ENCODE measurements at places on chromosomes 2 and 18. TPM values are rescaled to one million over a fixed set of nuclear protein-coding genes. Genes with fewer than 3 reads are reported as not detected.

- H3K4me1 ChIP-seq, result peaks cover 14% of the 10 kb centered on the region
- H3K4me3 ChIP-seq, result no peak overlapping the region
- no peak overlapping the region for H3K27ac ChIP-seq
- H3K27me3 ChIP-seq, result no peaks in the 10 kb centered on the region
- peaks cover 13% of the 10 kb centered on the region for H3K36me3 ChIP-seq
These were observed 45.9 kb downstream of the HS1BP3 start for GRCh38 chr2:20604951-20605381.

Gene KCTD1
- 18.8 TPM for total RNA-seq

GRCh38 chr2:213001297-213001910 is 150.0 kb downstream of the IKZF2 start:
- H3K27ac ChIP-seq, result no peak overlapping the region
- H3K4me1 ChIP-seq, result no peaks in the 10 kb centered on the region
- DNase-seq, result no peak
- H3K27me3 ChIP-seq, result no peaks in the 10 kb centered on the region
- H3K4me3 ChIP-seq, result no peak overlapping the region

DNA sequence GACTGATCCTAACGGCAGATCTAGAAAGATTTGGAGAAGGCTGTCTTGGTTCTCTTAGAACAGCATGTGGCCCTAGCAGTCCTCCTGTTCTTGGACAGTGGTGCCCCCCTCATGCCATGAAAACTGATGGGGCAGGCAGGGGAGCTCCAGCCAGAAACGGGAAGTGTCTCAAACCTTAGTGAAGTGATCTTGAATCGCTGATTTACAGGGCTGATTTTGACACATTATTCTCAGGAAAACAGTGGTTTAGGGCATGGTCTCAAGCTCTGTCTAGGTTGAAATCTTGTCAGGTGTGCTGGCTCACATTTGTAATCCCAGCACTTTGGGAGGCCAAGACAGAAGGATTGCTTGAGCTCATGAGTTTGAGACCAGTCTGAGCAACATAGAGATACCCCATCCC is 37.8 kb downstream of the SRSF7 start:
- H3K27ac ChIP-seq, result no peak overlapping the region
- DNase-seq, result no peak
- H3K4me3 ChIP-seq, result no peak overlapping the region
- peaks cover 4% of the 10 kb centered on the region for H3K4me1 ChIP-seq
- peaks cover 6% of the 10 kb centered on the region for H3K36me3 ChIP-seq

Gene PSMA8
- total RNA-seq, result not detected

DNA sequence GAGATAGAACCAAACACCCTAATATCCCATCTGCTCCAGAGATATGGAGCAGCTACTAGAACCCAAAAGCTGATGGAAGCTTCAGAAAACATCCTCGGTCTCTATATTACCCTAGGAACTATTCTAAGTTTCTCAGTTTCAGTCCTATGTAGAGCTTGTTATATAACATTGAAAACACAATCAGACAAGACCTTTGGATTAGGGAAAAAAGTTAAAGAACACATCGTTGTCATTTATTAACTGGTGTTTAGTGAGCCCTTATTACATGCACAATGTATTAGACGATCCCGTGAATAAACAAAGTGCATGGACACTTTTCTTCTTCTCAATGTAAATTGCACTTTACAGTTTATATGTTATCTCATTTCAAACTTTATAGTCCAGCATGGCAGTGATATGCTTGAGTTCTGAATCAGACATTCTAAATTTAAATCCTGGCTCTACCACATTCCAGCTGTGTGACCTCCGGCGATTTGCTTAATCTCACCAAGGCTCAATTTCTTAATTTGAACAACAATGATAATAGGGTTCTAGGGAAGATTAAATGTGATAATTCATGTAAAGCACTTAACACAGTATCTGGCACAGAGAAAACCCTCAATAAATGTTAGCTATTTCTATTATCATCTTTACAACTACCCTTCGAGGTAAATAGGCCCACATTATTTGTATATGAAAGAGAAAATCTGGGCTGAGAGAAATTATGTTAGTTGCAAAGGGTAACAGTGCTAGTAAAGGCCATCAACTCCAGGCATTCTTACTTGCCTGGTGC is 83.6 kb upstream of the PIK3C3 start:
- H3K4me3 ChIP-seq, result no peak overlapping the region
- H3K27ac ChIP-seq, result no peak overlapping the region
- H3K4me1 ChIP-seq, result no peaks in the 10 kb centered on the region
- H3K27me3 ChIP-seq, result no peaks in the 10 kb centered on the region

DNA sequence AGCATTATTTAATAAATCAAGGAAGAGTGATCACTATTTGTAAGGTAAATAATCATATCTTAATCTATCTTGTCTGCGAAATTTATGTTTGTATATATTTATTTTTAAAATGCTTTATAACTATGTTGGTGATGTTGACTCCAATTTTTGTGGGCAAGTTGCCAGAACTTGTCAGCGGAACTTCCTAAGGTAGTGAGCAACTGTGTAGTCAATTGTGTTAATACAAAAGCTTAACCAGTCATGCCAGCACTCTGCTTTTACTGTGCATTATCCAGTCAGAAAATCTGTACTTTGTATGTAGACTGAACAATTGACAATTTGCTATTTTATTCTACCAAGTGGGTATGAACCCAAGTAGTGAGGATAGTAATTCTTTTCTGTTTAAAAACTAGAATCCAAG is 61.9 kb upstream of the RND3 start:
- no peaks in the 10 kb centered on the region for H3K4me1 ChIP-seq
- no peaks in the 10 kb centered on the region for H3K36me3 ChIP-seq
- DNase-seq, result no peak
- H3K27ac ChIP-seq, result no peak overlapping the region

- H3K36me3 ChIP-seq, result no peaks in the 10 kb centered on the region
- H3K4me1 ChIP-seq, result peaks cover 3% of the 10 kb centered on the region
- DNase-seq, result no peak
- H3K27me3 ChIP-seq, result no peaks in the 10 kb centered on the region
These were observed 635.2 kb downstream of the DPP10 start for GRCh38 chr2:115077626-115078025.

DNA sequence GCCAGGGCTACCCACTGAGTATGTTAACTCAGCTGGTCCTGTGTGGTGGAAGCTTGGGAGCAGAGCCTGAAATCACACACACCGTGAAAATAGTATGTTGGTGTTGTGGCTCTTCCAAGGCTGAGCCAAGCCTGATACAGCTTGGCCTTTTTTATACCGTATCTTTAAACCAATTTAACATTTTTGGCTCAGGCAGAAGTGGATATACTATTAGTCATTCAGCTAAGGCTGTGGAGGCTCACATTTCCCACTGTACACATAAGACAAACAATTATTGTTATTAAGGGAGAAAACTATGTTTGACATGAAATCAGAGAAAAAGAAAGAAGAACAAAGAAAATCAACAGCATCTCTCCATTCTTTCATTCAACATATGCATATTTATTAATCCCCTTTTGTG is 159.0 kb downstream of the BCL11A start:
- H3K4me3 ChIP-seq, result no peak overlapping the region
- H3K36me3 ChIP-seq, result no peaks in the 10 kb centered on the region
- H3K27me3 ChIP-seq, result peaks cover 1% of the 10 kb centered on the region

Gene NT5DC4
- total RNA-seq, result not detected

GRCh38 chr18:65093346-65093745 is 657.5 kb upstream of the CDH7 start:
- H3K4me3 ChIP-seq, result peak overlapping the region; percentile 68
- no peaks in the 10 kb centered on the region for H3K36me3 ChIP-seq
- H3K4me1 ChIP-seq, result peaks cover 16% of the 10 kb centered on the region
- peak overlapping the region; percentile 94 for H3K27ac ChIP-seq
- DNase-seq, result peak; percentile 28

GRCh38 chr2:82853299-82853698 is 1605.8 kb downstream of the SUCLG1 start:
- no peaks in the 10 kb centered on the region for H3K4me1 ChIP-seq
- no peak overlapping the region for H3K27ac ChIP-seq
- no peaks in the 10 kb centered on the region for H3K36me3 ChIP-seq

Gene BOK
- total RNA-seq, result 13.8 TPM
